ENCODE measurements at places on chromosomes 7 and 10. TPM values are rescaled to one million over a fixed set of nuclear protein-coding genes. Genes with fewer than 3 reads are reported as not detected.
A peak's percentile ranks its signal among the peaks of the same experiment; 100 is the strongest.

Gene CLCN1
- not detected for total RNA-seq

GRCh38 chr10:108791030-108791429 lies 1132.3 kb downstream of the XPNPEP1 start:
- H3K27ac ChIP-seq = no peak overlapping the region
- H3K36me3 ChIP-seq = no peaks in the 10 kb centered on the region
- no peaks in the 10 kb centered on the region for H3K27me3 ChIP-seq
- no peak for DNase-seq
- no peak overlapping the region for H3K4me3 ChIP-seq
- no peaks in the 10 kb centered on the region for H3K4me1 ChIP-seq

DNA sequence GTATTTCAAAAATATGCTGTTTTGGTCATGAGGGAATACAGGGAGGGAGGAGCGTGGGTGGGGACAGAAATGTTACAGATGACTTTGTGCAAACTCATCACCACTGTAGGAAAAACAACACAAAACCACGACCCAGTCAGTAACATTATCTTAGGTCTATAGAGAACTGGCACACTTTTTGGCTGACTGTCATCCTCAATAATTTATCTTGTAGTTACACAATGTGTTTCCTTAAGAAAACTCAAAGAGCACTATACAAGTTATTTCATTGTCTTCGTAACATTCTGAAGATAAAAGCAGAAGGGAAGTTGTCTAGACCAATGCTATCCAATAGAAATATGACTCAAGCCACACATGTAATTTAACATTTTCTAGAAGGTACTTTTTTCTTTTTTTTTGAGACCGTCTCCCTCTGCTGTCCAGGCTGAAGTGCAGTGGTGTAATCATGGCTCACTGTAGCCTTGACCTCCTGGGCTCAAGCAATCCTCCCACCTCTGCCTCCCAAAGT lies 16.9 kb upstream of the CDK14 start:
- H3K27me3 ChIP-seq = no peaks in the 10 kb centered on the region
- no peak overlapping the region for H3K27ac ChIP-seq
- DNase-seq = no peak

DNA sequence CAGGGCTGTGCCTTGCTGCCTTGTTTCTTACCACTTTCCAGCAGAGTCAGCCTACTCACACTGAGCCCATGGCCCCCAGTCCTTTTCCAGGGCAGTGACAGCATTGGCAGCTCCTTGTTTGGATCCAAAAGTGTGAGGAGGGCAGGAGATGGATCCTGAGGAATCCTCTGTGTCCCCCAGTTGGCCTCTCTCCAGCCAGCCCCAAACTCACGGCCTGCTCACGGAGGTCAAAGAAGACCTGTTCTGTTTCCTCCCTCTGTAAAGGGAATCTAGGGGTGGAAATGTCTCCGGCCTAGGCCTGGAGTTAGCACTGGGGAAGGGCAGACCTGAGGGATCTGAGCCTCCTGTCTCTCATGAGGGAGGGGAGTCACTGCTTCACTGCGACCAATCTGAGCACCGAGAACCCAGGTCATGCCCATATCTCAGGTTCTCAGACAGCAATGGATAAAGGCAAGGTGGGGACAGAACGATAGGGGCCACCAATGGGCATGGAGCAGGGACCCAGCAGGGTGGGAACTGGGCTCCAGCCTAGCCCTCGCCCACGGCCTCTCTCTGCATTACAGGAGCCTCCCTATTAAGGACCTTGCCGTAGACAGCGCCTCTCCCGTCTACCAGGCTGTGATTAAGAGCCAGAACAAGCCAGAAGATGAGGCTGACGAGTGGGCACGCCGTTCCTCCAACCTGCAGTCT lies 23.2 kb downstream of the LDB3 start:
- peaks cover 24% of the 10 kb centered on the region for H3K4me1 ChIP-seq
- H3K27ac ChIP-seq = peak overlapping the region; percentile 57
- DNase-seq = no peak
- H3K4me3 ChIP-seq = no peak overlapping the region

- peak overlapping the region; percentile 72 for H3K4me3 ChIP-seq
- no peaks in the 10 kb centered on the region for H3K27me3 ChIP-seq
- H3K4me1 ChIP-seq = peaks cover 40% of the 10 kb centered on the region
These were observed 119.3 kb downstream of the SRPK2 start for GRCh38 chr7:105269397-105269796.

DNA sequence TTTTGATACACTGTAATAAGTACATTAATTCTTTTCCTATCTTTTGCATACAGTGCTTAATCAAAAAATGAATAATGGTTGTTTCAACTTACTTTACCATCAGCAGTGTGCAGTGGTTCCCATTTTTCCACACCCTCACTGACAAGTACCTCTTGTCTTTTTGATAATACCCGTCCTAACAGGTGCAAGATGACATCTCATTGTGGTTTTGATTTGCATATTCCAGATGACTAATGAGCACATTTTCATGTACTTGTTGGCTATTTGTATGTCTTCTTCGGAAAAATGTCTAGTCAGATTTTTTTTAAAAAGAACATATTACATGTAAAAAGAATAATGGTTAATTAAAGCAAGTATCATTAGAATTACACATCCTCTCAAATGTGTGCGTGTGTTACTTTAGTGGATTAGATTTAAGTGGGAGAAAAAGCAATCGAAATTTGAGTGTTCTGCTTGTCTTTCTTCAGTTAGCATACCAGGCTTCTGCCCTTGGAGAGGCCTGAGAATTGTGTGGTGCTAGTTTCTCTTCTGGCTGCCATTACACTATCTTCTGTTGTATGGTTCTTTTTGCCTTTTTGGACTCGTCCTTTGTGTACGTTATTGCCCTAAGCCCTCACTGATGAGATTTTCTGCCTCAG lies 291.2 kb downstream of the AUTS2 start:
- H3K27me3 ChIP-seq = no peaks in the 10 kb centered on the region
- no peaks in the 10 kb centered on the region for H3K36me3 ChIP-seq
- H3K4me1 ChIP-seq = no peaks in the 10 kb centered on the region
- no peak for DNase-seq

Gene GATAD1
- 72.3 TPM for total RNA-seq

DNA sequence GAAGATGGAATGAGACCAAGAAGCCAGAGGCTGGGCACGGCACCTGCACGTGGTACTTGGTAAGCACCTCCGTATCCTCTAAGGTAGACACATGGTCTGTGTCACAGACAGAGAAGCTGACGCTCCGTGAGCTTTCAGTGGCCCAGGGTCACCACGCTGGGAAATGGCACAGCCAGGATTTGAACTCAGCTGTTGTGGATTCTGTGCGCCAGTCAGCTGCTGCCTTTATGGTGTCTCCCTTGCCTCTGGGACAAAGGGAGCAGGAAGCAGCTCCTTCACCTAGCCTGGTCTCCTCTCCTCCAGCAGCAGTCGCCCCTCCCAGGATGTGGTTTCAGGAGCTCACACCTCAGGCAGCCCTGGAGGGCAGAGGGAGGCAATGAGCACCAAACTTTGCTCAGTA lies 110.8 kb downstream of the ARHGAP22 start:
- DNase-seq = no peak
- no peaks in the 10 kb centered on the region for H3K27me3 ChIP-seq
- H3K4me3 ChIP-seq = no peak overlapping the region
- H3K4me1 ChIP-seq = peaks cover 14% of the 10 kb centered on the region
- H3K36me3 ChIP-seq = no peaks in the 10 kb centered on the region

GRCh38 chr10:43292755-43293676 lies 26.2 kb upstream of the RASGEF1A start:
- DNase-seq = no peak
- H3K4me1 ChIP-seq = no peaks in the 10 kb centered on the region
- no peaks in the 10 kb centered on the region for H3K27me3 ChIP-seq
- no peak overlapping the region for H3K27ac ChIP-seq
- no peaks in the 10 kb centered on the region for H3K36me3 ChIP-seq

DNA sequence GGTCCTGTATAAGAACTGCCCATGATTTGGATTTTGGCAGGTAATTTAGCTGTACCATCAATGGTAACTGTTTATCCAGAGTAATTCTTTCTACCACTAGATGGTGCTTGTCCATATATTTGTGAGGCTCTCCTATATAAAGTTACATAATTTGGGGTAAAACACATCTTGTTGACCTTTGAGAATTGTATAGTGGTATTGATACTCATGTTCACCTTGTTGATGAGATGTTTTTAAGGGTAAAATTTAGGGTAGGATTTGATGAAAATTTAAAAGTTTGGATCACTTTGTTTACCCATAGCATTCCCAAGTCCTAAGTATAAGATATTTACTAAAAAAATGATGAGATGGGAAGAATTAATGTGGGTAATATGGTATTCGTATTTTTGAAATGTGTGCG lies 31.6 kb downstream of the ST7 start:
- H3K27me3 ChIP-seq = no peaks in the 10 kb centered on the region
- no peak for DNase-seq
- H3K4me3 ChIP-seq = no peak overlapping the region
- no peaks in the 10 kb centered on the region for H3K4me1 ChIP-seq
